ENCODE measurements at places on chromosomes 5 and 9.

DNA sequence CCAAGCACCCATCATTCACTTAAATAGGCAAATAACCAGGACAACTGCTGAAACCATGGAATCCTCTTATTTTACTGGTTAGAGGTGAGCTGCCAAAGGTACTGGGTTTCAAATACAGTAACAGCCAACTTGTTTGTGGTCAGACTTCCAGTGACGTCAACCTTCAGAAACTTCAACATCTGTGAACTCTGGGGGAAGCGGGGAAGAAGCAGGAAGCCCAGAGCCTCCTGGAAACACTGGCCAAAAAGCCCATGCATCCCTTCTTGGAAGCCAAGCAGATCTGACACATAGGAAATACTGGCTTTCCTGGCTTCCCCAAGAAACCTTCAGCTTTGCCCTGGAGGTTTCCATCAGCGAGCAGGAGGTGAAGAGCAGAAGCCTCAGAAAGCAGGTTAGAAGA is 4.9 kb upstream of the FRRS1L start:
- no peak for DNase-seq

DNA sequence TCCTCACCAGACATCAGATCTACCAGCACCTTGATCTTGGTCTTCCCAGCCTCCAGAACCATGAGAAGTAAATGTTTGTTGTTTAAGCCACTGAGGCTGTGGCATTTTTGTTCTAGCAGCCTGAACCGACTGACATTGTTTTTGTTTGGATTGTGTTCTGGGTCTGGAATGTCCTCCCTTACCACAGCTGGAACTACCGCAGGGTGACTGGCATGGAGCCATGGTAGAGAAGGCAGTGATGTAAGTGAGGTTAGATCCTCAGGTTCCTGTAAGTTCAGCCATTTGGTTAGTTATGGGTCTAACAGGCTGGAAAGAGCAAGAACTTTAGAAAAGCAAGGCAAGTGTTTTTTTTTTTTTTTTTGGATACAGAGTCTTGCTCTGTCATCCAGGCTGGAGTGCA is 209.3 kb downstream of the DAB2IP start:
- no peak for DNase-seq

- no peak for DNase-seq
These were observed 23.3 kb upstream of the CPLANE1 start for GRCh38 chr5:37272511-37272910.

GRCh38 chr5:58156973-58157701 is 302.7 kb downstream of the PLK2 start:
- DNase-seq = no peak

DNA sequence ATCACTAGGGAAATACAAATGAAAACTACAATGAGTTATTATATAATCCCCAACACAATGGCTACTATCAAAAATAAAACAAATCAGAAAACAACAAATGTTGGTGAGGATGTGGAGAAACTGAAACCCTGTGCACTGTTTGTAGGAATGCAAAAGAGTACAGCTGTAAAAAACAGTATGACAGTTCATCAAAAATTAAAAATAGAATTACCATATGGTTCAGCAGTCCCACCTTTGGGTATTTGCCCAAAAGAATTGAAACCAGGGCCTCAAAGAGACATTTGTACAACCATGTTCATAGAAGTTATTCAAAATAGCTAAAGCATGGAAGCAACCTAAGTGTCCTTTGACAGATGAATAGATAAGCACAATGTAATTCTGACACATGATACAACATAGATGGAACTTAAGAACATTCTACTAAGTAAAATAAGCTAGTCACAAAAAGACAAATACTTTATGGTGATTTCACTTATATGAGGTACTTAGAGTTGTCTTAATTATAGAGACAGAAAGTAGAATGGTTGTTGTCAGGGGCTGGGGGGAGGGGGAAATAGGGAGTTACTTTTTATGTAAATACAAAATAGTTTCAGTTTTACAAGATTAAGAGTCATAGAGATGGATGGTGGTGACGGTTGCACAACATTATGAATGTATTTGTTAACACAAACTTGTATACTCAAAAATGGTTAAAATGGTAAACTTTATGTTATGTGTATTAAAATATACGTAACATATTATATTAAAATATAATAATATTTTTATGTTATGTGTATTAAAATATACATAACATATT is 102.8 kb downstream of the KCTD16 start:
- DNase-seq = no peak

DNA sequence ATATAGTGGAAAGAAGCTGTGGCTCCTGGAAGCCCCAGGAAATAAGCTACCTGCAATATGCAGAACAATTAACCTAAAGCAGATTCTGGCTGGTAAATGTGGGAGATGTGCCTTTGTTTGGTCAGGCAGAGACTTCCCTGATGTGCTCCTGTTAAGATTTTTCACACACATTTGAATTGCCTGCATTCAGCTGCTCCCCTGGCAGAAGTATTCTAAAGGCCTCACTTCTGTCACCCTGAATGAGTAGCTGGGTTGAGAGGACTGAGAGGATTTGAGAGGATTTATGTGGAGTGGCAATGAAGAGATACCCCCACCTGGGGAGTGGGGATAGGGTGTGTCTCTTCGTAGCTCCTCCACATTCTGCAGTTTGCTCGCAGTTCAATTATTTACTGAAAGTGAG is 130.5 kb downstream of the ST8SIA4 start:
- no peak for DNase-seq

DNA sequence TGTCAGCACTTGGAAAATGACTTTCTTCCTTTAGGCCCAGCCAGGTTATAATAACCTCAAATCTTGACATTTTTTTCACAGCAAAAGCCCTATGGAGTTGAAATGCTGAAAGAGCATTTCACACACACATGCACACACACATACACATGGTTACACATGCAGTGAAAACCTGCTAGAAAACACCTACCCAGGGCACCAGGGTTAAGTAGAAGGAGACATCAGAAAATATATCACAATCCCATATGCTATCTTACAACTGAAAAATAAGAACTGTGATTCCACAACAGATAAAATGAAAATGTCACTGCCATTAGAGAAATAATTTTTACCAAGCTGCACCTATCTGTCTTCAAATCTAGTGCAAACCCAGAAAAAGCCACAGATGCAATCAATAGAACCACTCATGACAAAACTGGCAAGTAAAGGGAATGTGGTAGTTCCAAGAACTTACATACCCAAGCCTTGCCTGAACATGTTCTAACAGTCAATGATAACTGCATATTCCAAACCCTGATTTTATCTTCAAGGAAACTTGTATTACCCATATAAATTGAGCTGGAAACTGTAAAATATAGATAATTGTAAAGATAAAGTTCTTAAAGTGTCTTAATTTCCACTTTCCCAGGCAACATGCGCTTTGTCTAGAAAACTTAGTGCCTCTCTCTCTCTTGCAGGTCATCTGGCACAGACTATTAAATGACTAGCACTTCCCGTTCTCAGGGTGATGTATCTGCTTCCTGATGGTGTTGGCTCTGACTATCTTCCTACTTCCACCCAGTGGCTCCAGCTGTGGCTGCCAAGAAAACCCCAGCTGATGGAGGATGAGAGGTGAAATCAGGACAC is 250.2 kb upstream of the PTGER4 start:
- DNase-seq = no peak

DNA sequence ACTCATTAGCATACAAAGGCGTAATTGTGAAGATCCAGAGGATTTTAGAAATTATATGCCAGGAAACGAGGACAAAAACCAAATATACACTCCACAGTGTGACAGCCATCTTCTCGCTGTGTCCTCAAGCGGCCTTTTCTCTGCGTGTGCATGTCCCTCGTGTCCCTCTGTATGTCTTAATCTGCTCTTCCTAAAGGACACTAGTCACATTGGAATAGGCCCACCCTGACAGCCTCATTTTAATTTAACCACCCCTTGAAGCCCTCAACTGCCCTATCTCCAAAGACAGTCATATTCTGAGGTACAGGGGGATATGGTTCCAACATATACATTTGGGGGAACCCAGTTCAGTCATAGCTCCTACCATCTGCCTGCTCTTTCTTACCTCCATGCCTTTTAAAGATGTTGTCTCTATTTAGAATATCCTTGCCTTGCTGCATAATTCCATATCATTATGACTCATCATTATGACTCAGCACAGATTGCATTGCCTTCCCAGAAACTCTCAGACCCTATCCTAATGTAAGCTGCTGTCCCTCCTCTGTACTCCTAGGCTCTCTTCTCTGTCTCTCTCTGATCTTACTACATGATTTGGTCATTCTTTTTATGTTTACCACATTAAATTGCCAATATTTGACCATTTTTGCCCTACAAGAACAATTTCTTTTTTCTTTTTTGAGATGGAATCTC is 210.9 kb downstream of the AOPEP start:
- DNase-seq = no peak

DNA sequence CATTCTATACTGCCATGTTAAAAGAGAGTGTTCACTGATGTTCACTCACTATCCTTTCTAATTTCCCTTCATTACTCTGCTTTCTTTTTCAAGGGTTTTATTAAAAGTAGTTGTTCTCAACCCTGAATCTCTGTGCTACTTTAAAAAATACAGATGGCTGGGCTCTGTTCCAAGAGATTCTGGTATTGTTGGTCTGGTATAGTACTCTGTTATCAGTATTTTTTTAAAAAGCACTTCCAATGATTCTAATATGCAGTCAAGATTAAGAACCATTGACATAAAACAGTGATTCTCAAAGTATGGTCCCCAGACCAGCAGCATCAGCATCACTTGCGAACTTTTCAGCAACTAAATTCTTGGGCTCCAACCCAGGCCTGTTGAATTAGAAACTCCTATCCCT is 77.0 kb upstream of the STARD4 start:
- no peak for DNase-seq

DNA sequence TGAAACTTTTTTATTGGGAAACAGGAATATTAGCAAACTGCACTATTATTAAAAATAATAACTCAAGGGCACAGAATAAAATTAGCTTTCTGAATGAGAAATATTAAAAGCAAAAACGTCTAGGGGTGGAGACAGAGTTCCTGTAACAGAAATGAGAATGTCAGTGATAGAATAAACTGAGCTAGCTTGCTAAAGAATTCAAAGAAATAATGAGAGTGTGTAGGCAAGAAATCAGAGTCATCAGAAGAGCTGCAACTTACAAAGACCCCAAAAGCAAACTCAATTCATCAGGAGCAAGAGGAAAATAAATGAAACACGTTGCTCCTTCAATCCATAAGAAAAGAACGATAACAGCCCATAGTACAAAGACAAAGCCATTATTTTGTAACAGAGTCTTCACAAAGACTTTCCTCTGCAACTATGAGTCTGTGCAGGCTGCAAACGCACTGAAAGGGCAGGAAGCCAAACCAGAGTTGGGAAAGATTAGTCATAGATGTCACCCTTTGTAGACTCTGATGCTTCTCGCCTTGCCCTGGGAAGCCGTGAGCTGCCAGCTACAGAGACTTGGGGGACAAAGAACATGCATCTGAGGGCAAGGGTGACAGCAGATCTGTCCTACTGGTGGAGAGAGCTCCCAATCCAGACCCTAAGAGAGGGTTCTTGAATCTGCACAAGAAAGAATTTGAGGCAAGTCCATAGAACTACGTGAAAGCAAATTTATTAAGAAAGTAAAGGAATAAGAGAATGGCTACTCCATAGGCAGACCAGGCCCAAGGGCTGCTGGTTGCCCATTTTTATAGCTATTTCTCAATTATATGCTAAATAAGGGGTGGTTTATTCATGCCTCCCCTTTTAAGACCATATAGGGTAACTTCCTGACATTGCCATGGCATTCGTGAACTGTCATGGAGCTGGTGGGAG is 40.8 kb downstream of the SHC3 start:
- DNase-seq = no peak

DNA sequence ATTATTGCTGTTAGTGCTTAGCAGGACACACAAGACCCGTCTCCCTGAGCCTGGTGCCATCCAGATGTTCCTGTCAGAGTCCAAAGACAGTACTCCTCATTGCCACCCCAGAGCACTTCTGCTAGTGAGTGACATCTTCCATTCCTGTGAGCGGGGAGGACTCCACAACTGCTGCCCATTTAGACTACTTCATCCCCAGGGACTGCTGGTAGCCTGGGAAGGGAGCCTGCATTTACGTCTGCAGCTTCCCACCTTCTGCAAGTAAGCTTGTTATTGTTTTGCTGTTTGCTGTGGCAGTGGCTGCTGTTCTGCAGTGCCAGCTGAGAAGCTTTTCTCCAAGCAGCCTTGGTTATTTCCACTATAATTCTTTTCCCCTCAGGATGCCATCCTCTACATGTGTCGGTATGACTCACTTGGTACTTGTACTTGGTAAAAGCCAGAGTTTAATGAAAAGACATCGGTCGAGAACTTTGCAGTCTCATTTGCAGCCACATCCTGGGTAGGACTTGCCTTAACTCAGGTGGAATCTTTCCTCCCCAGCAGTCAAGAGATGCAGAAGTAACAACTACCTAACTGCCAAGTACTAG is 10.6 kb upstream of the MAP1B start:
- DNase-seq = no peak

GRCh38 chr5:8879248-8879647 is 666.6 kb downstream of the SEMA5A start:
- no peak for DNase-seq

DNA sequence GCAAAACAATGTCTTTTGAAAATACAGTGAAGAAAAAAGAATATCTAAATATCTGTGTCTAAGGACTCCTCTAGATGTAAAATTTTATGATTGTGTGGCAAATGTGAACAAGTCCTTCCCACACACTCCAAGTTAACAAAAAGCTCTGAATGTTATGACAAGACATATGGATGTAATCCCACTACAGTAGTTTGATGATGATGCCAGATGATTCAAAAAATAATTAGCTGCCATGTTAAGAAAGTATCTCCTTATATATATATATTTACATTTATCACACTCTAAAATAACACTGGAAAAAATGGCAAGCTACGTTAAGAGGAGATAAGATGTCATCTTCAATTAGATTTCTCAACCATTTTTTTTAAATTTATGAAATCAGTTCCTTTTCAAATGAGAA is 178.5 kb downstream of the NFIB start:
- no peak for DNase-seq

DNA sequence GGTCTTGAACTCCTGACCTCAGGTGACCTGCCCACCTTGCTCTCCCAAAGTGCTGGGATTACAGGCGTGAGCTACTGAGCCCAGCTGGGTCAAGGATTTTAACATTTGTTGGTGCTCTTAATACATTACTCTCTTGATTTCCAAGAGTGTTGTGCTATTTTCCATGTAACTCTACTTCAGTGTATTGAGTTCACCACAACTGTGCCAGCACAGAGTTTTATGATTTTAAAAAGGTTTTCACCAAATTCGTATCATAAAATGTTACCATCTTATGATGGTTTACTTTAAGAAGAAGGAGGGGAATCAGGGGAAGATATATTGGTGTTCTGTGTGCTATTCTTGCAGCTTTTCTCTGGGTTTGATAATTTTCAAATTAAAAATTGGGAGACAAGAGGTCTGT is 6.6 kb upstream of the ADGRD2 start:
- DNase-seq = no peak

DNA sequence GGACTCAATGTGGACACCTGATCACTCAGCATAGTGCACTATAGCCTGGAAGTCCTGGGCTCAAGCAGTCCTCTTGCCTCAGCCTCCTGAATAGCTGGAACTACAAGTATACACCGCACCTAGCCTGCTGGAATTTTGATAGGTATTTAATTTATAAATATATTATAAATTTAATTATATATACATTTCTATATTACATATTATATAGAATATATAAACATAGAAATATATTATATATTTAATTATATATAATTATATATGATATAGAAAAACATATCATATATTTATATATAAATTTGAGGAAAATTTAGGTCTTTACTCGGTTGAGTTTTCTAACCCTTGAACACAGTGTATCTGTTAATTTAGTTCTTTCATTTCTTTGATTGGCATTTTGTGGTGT is 15.2 kb upstream of the PSIP1 start:
- DNase-seq = no peak

Measured in mesenteric fat pad (tissue), 1 donor.